ENCODE measurements at places on chromosomes 5 and 9.

DNA sequence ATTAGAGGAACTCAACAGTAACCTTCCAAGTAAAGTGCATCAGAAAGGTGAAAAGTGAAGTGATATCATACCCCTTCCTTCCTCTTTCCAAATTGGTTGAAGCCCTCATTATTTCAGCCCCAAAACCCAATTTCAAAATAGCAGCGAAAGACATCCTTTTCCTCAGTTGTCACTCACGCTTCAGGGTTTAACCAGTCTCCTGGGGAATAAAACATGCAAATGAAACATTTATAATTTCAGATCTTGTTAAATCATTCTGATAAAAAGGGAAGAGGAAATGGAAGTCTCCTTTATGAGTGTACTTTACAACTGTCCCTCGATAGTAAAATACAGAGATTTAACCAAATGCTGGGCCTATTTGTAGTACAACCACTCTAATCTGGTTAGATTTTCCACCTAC is 22.5 kb downstream of the TRPM6 start:
- DNase-seq = no peak

- DNase-seq = no peak
Measured at GRCh38 chr5:137084016-137084415, 415.1 kb downstream of the SPOCK1 start.

DNA sequence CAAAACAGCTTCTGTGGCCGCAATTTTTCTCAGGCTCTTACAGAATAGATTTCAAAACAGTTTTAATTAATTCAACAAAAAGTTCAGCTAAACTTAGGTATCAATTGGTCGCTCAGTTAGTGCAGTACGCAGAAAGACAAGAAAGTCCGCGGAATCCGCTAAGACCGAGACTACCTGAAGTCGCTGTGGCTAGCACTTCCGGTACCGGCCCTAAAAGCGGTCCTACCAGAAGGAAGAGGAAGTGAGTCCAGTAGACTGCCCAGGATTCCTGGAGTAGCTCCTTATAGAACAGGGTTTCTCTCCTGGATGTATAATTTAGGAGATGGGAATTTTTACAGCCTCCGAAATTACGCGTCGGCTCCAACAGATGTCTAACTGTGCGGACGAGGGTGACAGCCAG is 16.6 kb upstream of the PCDHB2 start:
- DNase-seq = no peak

- DNase-seq = no peak
Measured at GRCh38 chr9:26358836-26359235, 533.8 kb downstream of the CAAP1 start.

DNA sequence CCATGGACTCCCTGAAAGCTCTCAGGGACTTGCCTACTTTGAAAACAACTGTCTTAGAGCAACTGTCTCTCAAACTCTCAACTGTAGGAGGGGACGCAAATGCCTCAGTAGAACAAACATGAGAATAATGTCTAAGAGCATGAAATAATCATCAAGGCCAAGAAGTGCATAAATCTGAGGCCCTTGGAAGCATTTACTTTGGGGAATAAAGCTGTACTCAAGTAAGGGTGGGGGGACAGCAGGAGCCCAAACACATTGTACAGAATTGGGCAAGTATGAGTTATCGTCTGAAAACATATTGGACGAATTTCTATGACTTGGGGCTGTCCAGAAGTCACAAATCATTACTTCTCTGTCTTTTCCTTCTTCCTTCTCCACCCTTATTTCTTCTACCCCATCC is 96.3 kb upstream of the HMHB1 start:
- DNase-seq = no peak

All from GM13977 (cell line).